ENCODE measurements at places on chromosomes 4 and X.

- no peak for DNase-seq
Measured at GRCh38 chrX:11965436-11965835, 172.8 kb upstream of the FRMPD4 start.

GRCh38 chr4:143046454-143046853 lies 138.3 kb upstream of the USP38 start:
- no peak for DNase-seq

GRCh38 chr4:142110136-142110535 lies 473.8 kb downstream of the IL15 start:
- DNase-seq: no peak

DNA sequence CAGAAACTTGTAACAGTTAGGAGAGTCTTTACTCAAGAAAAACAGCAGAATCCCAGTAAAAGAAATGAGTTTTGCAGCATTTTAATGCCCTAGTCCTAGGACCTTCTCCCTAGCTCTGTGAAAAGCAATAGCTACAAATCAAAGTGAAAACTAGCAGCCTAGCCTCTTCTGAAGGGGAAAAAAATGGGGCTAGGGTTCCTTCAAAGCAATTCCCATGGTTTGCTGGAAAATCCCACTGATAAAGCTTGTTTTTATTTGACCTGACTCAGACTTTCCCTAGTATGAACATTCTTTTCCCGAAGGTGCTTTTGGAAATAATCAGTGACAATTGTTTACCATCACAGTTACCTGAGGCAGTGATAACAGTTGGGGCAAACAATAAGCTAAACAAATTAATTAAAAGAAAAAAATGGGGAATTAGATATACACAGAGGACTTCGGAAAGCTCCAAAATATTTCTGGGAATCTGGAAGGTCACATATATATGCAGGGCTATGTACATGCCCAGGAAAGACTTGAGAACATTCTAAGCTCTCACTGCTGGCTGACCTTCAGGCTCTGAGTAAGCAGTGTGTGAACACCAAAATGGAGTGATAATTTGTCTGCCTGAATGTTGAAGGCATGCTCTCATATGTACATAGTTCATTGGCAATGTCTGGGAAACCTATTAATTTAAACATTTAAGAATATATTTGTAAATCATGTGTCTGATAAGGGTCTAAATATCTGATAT lies 285.9 kb downstream of the KCTD8 start:
- DNase-seq: no peak

DNA sequence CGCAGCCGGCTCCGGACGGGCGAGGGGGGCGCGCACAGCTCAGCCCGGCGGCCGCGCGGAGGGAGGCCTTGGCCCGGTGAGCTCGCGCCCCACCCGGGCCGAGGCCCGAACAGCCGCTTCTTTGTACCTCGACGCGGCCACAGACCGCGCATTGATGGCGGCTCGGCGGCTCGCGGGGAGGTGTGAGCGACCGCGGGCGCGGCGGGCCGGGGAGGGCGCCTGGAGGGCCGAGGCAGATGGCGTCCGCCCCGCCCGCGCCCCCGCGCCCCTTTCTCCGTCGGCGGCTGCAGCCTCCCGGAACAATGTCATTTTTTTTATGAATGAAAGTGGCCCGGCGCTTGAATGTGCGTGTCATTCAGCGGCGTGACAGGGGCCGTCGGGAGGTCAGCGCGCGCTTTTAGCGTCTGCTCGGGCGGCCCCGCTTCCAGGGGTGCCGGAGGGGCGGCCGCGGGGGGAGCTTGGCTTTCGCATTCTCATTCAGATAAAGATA lies 1.8 kb downstream of the FGFR3 start:
- no peak for DNase-seq

DNA sequence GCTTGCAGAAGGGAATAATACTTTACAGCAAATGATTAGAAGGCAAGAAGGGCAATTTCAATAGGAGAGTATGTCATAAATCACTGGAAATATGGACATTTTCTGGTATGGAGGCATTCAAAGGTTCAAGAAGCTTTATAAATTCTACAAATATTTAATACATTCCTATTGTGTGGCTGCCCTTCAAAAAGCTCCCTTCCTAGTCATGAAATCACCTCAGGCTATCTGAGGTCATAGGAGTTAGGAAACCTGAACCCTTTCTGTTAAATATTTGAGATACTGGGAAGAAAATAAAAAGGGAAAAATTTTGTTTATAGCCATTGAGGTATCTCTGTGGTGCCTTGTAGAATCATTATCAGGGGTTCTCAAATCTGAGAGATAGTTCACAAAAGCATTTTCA lies 316.8 kb upstream of the EMCN start:
- DNase-seq: no peak

DNA sequence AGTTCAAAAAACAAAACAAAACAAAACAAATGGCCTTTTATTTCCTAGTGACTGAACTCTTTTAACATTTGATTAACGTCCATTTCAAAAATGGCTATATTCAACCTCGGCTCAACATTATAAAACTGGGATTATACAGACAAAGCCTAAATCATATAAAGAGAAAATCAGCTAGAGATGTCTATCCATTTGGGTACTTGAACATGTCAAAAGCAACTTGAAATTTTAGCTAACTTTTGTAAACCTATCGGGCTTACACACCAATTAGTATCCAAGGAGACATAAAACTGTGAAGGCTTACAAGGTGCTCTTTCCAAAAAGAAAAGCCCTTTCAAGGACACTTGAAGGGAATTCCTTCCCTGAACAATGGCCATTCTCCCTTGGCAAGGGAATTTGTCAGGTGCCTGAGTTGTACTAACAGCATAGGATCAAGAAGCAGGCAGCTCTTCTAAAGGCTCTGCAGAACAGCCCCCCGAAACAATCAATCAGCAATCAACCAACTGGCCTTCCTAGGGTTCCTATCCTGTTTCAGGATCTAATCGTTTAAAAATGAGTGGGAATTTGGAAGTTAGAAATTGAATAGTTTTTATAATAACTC lies 633.7 kb upstream of the HTR2C start:
- DNase-seq: no peak

- no peak for DNase-seq
Measured at GRCh38 chr4:124037236-124037635, 640.6 kb downstream of the SPRY1 start.

DNA sequence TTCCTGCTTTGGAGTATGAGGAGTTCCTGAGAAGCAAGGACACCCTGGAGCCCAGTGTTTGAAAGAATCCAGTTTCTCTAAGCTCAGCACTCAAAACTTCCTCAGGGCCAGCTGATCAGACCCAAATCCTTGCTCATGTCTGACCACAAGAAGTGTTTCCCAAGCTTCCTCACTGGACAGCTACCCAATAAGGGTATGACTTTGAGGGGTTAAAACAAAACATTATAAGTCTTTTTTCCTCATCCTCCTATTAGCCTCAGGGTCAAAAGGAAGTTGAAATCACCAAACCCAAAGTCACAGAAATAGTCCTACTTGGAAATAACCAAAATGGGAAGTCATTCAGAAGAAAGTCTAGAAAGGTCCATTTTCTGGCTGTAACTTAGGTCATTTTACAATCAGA lies 13.7 kb downstream of the ZBTB33 start:
- no peak for DNase-seq

- DNase-seq: no peak
Measured at GRCh38 chr4:80900908-80901307, 129.6 kb upstream of the BMP3 start.

- DNase-seq: peak; percentile 69
Measured at GRCh38 chr4:180664766-180665368, 1578.3 kb upstream of the TENM3 start.

DNA sequence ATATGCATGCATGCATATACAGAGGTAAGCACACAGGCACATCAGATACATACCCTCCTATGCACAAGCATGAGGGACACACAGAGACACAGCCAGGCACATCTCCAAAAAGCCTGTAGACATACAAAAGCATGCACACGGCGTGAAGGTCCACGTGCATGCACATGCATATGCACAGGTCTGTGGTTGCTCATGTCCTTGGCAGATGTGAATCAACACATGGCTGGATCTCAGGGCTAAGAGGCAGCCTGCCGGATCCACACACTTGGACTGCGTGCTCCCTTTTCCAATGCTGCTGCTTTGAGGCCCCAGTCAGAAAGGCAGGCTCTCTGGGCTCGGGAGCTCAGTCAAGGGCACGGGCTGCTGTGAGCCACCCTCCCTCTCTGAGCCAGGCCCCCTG lies 3.6 kb downstream of the STARD8 start:
- no peak for DNase-seq

GRCh38 chrX:108271397-108271787 lies 166.8 kb downstream of the COL4A6 start:
- no peak for DNase-seq

GRCh38 chr4:38759113-38759789 lies 23.5 kb downstream of the TLR10 start:
- DNase-seq: no peak

GRCh38 chrX:98459669-98460068 lies 1576.0 kb downstream of the RPA4 start:
- DNase-seq: no peak

DNA sequence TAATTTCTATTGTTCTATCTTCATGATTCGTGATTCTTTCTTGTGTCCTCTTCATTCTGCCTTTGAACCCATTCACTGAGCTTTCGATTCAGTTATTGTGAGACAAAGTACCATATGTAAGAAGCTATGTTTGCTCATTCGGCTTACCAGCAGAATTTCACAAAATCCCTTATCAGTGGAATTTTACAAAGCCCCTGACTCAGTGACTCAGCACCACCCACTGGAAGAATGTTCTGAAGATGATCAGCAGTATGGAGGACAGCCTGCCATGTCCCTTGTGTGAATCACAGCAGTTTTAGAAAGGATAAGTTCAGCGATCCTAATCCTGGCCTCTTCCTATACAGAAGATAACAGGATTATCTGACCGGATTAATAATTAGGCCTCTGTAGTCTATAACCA lies 5.8 kb upstream of the UXT start:
- no peak for DNase-seq

DNA sequence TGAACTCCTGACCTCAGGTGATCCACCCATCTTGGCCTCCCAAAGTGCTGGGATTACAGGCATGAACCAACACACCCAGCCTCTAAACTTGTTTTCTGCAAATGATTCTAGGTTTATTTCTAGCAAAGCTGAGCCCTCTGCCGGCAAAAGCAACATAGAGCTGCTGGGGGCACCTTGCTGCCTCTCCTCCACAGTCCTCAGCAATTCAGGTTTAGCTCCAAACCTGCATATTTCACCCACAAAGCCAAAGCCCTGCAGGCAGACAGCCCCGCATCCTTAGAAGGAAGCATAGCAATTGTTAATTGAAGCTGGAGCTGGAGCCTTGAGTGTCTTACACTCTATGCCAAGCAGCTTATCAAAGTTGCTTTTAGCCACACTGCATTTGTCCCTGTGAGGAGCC lies 24.9 kb upstream of the OCIAD2 start:
- no peak for DNase-seq

- DNase-seq: no peak
Measured at GRCh38 chr4:121140716-121141460, 23.2 kb downstream of the TNIP3 start.
